ENCODE measurements at places on chromosomes 3 and 15. TPM values are rescaled to one million over a fixed set of nuclear protein-coding genes. Genes with fewer than 3 reads are reported as not detected.

DNA sequence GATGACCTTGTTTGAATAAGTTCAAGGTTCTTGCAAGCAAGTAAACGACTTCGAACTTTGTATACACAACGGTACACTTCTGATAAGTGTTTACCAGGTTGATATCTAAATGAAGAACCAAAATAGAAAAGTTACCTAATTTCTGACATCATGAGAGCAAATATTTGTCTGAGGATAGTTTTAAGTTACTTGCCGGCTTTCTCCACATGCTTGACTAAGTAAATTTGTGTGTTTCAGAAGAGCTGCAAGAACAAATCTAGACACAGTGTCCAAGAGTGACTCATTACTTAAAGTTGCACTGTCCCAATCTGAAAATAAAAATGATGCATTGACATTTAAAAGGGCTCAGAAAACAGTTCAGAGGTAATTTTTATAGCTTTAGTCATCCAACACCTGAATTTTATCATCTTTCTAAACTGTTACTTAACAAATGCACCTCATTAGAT lies 115.1 kb downstream of the HERC1 start:
- peak; percentile 11 for DNase-seq

DNA sequence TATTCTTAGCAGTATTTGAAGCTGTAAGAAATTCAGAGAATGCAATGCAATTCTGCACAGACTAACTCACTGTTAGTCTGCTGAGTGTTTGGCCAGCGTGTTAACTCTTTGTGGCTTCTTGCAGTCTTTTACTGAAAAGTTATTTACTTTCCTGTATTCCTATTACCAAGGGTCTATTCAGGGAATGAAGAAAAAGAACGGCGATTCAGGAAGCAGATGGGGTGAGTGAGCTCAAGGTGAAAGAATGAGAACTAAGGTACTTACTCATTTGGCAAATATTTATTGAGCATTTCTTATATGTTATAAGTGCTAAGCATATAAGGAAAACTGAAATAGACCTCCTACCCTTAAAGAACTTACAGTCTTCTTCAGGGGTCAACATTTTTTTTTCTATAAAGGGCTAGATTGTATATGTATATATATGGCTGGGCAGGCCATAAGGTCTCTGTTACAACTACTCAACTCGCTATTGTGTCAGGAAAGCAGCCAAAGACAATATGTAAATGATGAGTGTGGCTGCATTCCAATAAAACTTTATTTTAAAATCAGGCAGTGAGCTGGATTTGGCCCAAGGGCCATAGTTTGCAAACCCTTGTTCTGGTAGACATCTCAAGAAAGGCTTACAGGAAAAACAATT lies 271.9 kb upstream of the GADL1 start:
- DNase-seq = peak; percentile 44

DNA sequence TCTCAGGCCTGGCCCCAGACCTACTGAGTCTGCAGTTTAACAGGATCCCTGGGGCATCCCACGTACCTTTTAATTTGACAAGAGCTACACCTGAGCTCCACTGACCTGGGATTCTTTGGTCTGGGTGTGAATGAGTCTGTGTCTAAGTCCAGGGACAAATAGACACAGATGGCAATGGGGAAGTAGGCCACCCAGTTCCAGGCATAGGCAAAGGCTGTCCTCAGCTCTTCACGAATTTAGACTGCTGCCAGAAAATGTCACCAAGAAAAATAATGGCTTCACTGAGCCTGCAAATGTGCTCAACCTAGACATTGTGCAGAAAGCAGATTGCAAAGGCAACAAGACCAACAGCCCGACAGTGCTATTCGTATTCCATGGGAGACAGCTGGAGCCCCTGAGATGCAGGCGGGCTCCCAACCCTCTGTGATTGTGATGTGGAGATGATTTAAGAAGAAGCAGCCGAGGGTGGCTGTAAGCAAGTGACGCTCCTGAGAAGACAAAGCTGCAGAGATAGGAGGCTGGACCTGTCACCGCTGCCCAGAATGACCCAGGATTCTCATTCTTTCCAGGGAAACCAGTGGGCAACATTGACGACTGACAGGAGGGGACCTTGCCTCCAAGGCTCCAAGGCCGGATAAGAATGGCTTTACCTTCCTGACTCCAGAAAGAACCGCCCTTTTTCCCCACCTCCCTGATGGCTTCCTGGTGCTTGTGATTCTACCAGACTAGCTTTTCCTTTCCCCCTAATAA lies 39.8 kb upstream of the IREB2 start:
- DNase-seq = no peak

- no peak for DNase-seq
Observed at GRCh38 chr15:28026764-28027713, 72.1 kb downstream of the OCA2 start.

GRCh38 chr15:25674913-25675312 lies 188.2 kb downstream of the ATP10A start:
- DNase-seq = no peak

GRCh38 chr3:63328365-63328764 lies 50.3 kb downstream of the SYNPR start:
- peak; percentile 68 for DNase-seq

GRCh38 chr15:31202953-31203352 lies 101.4 kb upstream of the TRPM1 start:
- no peak for DNase-seq

- DNase-seq = no peak
Observed at GRCh38 chr15:95259965-95260364, 1028.6 kb downstream of the MCTP2 start.

DNA sequence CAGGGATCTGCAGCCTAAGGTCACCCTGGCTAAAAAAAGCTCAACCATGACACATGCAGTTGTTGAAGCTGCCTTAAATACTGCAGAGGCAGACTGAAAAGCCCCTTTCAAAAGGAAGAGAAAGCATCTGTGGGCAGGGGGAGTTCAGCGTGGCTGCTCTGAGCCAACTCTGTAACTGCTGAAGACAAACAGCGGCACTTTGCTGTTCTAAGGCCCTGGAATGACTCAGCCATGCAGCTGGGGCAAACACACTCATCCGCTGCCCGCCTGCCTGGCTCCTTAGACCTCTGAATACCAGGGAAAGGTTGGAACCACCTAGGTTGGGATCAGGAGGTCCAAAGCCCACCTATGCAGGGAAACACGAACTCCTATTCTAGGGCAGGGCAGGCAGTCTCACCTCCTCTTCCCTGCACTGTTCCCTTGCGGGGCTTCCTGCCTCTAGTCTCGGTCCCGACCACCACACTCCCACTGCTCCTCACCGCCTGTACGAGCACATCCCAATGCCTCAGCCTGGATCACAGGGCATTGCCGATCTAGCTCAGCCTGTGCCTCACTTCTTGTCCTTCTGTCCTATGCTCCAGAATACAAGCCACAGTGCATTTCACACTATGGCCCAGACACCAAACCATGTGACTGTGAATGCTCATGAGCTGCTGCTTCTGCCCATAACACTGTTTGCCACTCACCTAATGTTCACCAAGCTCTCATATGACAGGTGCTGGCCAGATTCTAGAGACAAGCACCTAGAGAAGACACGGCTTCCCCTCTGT lies 6.6 kb upstream of the MUSTN1 start:
- no peak for DNase-seq

Gene ALG1L2
- total RNA-seq = not detected

Gene CPEB1
- total RNA-seq = 12.1 TPM

Gene TIMP4
- 0.10 TPM for total RNA-seq

Gene DNAH1
- 0.78 TPM for total RNA-seq

Gene WNT5A
- total RNA-seq = 193 TPM
